ENCODE measurements at places on chromosomes 5 and 9. TPM values are rescaled to one million over a fixed set of nuclear protein-coding genes. Genes with fewer than 3 reads are reported as not detected.
A peak's percentile ranks its signal among the peaks of the same experiment; 100 is the strongest.

The FUT7 gene
- not detected for total RNA-seq

The OTP gene
- not detected for total RNA-seq

The ANKRD20A1 gene
- total RNA-seq = not detected

The PTGS1 gene
- not detected for total RNA-seq

GRCh38 chr5:14816999-14817761 lies 54.4 kb downstream of the ANKH start:
- DNase-seq = peak; percentile 93

- no peak for DNase-seq
Observed at GRCh38 chr5:58326022-58326421, 133.9 kb downstream of the PLK2 start.

- DNase-seq = no peak
Observed at GRCh38 chr5:167348980-167349379, 942.5 kb upstream of the WWC1 start.

- peak; percentile 69 for DNase-seq
Observed at GRCh38 chr9:76926324-76926741, 20.4 kb upstream of the PRUNE2 start.

DNA sequence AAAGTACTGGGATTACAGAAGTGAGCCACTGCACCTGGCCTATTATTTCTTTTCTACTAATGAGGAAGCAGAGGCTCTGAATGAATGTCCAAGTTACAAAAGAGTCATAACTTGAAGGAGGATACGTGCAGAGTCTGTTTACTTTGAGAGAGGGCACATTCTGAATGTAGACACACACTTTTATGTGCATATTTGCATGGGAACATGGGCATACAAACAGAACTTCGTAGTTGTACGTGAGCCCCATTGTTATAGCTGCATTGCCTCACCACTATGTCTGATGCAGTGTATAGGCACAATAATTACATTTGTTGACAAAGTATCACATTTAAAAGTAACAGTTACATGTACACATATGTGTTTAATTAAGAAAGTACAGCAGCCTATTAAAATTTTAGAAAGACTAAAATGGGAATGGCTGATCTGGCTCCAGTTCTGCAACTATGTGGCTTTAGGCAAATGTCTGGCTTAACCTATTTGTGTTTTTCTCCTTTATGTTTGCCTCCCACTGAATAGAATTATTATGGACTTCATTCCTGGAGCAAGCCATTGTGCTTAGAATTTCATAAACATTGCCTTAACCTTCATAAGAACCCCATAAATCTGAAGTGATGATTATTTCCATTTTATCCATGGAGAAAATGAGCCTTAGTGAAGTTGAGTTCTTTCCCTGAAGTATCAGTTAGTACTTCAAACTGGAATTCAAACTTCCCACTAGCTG lies 3.0 kb upstream of the DPYSL3 start:
- no peak for DNase-seq

DNA sequence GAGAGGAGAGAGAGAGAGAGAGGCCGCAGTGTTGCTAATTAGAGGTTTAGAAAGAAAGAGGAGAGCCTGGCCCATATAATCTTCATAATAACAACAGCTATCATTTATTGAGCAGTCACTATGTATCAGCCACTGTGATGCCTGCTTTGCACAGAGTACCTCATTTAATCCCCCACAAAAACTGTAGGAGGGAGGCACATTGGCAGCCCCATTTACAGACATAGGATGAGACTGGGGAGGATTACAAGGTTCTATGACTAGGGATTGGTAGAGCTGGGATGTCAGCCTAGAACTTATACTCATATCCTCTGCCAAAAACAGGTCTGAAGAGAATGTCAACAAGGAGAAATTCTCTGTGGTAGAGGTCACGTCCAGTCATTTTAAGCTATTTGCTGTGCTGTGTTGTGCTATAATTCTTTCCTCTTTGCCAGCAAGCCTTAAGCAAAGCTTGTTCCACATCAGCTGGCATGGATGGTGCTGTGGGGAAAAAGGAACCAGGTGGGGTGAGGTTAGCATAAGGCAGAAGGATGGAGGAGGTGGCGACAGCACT lies 6.7 kb upstream of the GCNT4 start:
- DNase-seq = no peak

GRCh38 chr5:125597338-125597737 lies 825.9 kb upstream of the GRAMD2B start:
- DNase-seq = peak; percentile 45

DNA sequence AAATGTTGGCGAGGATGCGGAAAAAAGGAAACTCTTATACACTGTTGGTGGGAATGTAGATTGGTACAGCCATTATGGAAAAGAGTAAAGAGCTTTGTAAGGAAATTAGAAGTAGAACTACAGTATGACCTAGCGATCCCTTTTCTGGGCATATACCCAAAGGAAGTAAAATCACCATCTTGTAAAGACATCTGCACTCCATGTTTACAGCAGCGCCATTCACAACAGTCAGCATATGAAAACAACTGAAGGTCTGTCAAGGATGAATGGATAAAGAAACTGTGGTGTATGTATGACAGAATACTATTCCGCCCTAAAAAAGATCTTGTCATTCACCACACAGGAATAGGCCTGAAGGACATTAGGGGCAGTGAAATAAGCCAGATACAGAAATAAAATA lies 27.7 kb upstream of the SLC25A51 start:
- DNase-seq = no peak

DNA sequence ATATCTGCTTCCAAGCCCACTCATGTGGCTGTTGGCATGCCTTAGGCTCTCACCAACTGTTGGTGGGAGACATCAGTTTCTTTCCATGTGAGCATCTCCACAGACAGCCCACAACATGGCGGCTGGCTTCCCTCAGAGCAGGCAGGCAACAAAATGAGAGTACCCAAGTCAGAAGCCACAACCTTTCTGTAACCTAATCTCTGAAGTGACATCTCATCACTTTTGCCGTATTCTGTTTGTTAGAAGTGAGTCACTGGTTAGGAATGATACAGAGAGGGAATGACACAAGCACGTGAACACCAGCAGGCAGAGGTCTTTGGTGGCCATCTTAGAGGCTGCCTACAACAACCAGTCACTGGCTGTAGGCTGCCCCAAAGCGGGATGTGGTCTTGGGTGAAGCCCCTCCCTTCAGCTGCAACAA lies 88.6 kb upstream of the RASGRF2 start:
- peak; percentile 2 for DNase-seq

DNA sequence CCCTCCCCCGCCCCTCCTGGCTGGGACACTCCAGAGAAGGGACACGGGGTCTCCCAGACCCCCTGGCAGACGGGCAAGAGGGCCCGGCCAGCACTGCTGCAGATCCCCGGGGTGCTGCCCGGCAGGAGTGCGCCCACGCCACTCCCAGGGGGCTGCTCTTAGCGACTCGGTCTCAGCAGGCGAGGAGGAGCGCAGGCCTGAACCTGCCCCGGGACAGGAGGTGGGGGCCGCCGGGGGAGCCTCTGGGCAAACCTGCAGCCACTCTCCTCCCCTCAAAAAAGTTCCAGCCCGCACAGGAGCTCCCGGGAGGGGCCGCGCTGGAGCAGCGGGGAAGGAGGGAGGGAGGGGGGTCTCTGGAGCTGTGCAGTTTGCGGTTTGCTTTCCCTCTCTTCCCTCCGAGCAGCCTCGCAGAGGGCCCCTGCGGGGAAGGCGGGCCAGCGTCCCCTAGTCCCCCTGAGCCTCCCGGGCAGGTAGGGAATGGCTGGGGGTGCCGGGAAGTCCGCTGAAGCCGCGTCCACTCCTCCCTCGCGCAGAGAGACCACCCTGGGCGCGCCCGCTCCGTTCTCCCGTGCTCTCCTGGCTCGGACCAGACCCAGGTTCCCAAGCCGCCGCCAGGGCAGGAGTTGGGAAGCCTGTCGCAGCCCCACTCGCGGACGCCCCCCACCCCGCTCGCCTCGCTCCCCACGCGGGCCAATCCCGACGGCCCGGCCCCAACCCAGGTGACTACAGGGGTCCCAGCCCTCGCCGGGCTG lies 44.2 kb downstream of the NACC2 start:
- DNase-seq = no peak

- no peak for DNase-seq
Observed at GRCh38 chr9:90060256-90060655, 455.4 kb downstream of the GADD45G start.

DNA sequence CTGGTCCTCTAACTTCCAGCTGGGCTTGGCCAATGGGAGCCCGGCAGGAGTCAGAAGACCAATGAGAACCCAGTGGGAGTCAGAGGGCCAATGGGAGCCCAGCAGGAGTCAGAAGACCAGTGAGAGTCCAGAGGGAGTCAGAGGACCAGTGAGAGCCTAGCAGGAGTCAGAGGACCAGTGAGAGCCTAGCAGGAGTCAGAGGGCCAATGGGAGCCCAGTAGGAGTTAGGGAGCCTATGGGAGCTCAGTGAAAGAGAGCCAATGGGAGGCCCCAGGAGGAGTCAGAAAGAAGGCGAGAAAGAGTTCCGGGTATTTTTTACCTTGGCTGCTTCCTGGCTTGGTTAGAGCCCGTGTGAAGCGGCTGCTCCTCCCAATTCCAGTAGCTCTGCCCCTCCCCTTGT lies 191.0 kb downstream of the GABBR2 start:
- no peak for DNase-seq
